ENCODE measurements at places on chromosomes 7 and 10.

GRCh38 chr10:14839305-14839695 is 1.2 kb downstream of the HSPA14 start:
- DNase-seq: peak; percentile 21

DNA sequence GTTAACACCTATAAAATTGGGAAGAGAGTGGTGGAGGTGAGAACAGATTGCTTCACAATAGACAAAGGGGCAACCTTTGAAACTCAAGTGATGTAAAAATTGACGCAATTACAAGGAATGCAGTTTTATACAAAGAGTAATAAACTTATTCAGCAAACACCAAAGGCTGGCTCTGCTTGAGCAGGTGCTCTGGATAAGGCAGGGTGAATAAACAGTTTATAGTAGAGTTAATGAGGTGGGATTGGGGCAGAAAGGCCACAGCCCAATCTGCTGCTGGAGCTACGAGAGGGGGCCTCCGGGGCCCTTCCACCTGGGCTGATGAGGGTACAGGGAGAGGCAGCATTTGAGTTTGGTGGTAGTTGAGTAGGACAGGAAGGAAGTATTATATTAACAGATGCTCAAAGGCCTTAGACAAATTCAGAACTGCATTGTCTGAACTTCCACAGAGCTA is 6.0 kb downstream of the MUC12 start:
- DNase-seq: no peak

- DNase-seq: no peak
Observed at GRCh38 chr10:13690281-13690825, 103.6 kb downstream of the PRPF18 start.

DNA sequence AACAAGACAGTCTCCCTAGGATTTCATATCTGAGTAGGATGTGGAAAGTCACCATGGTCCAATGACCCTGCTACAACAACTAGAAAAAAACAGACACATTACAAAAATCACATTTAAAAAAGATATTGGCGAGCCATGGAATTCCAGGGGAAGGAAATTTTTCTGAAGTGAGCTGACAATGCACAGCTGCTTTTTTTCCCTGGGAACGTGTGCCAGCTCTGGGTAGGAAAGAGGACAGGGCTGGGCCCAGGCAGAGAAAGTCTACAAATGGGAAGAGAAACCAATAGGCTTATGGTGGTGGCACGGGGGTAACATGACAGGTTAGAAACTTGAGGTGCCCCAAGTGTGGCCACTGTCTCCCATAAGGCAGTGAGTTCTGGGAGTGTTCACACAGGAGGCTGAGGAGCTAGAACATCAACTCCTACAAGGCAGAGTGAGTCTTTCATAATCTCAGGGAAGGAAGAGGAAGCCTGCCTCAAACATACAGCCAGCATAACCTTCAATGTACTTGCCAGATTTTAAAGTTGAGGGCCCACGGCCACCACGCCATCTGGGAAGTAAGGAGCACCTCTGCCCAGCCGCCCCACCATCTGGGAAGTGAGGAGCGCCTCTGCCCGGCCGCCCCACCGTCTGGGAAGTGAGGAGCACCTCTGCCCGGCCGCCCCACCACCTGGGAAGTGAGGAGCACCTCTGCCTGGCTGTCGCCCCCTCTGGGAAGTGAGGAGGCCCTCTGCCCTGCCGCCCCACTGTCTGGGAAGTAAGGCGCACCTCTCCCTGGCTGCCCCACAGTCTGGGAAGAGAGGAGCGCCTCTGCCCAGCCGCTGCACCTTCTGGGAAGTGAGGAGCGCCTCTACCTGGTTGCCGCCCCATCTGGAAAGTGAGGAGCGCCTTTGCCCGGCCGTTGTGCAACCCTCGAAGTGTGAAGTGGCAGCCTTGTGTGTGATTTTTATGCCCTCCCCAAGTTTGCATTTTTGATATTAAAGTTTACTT is 5.9 kb downstream of the FBXL13 start:
- DNase-seq: no peak

DNA sequence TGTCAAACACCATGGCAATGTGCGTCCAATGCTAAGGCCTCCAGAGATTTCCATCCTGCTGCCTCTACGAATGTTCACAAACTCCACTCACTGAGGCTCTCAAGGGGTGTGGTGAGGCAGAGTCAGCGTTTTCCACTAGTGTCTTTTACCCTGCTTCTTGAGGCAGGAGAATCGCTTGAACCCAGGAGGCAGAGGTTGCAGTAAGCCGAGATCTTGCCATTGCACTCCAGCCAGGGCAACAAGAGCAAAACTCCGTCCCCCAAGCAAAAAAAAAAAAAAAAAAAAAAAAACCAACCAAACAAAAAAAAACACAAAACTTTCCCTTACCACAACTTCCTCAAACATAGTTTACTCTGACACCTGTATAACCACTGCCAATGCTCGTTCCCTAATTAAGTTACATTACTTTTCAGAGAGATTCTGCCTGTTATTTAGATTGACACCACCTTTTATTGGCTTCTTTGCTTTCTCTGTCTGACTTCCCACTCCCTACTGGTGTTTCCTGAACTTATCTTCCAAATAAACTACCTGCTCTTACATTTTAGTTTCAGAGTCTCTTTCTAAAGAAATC is 102.1 kb upstream of the ZNF746 start:
- no peak for DNase-seq

DNA sequence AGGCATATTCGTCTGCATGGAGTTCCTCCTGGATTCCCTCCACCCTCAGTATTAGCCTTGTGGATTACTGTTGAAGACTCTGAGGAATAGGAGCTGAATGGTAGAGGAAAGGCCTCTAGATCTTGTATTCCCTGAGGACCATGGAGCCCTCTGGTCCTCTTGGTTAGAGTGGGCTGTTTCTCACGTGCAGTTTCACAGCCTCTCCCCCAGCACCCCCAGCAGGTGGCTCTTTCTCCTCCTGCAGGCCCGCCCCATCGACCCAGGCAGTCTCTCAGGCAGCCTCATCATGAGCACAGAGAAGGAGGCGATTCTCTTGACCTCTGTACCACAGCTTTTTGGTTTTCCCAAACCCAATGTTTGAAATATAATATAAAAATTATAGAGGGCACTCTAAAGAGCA is 102.0 kb downstream of the WNT2 start:
- no peak for DNase-seq

DNA sequence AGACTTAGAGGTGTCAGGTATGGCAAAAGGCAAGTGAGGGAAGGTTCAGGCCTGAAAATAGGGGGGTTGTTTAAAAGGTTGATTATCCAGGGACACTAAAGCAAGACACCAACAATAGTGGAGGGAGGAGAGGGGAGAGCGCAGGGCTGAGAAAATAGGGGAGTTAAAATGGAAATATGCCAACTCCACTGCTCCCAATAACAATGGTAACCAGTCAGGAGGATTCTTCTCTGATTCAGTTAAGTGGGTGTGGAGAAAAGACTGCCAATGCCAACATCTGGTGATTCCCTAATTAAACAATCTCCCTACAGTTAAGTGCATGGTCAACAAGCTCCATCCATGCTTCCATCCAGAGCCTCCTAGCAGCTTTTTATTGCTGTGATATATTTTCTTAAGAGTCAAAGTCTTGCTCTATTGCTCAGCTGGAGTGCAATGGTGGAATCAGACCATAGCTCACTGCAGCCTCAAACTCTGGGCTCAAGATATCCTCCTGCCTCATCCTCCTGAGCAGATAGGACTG is 183.3 kb downstream of the JAZF1 start:
- no peak for DNase-seq

DNA sequence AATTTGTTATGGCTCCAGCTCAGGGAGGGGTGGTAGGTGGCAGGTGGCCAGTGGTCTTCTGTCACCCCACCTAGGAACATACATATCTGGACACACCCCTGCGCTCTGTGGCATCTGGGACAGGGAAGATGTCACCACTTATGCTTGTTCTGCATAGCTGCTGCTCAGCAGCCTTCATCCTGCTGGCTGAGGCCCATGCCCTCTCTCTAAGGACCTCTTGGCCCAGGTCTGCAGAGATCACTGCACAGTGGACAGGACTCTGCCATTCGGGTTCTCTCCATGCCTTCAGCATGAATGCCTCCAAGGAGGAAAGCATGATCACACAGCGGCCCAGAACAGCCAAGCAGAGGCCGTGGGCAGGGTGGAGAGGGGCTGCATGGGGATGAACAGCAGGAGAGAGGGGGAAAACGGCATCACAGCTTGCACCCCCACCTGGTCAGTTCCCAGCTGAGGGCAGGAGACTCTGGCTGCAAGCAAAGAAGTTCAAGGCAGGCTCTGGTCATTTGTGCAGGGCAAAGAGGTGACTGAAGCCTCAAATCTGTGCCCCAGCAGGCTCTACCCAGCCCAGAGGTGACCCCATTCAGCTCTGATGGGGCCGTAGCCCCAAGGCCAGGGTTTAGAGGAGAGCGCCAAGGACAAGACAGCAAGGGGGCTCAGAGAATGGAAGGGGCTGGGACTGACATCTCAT is 47.8 kb upstream of the GDF10 start:
- no peak for DNase-seq

DNA sequence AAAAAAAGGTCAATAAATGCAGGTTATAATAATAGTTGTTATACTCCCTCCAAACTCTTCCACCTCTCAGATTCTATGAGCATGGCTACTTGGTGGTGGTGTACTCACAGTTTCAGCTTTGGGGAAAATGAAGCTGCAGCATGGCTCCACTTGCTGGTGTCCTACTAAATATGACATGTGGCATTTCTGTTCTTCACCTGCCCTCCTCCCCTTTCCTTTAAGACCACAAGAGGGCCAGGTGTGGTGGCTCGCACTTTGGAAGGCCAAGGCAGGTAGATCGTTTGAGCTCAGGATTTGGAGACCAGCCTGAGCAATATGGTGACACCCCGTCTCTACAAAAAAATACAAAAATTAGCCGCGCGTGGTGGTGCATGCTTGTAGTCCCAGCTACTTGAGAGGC is 101.1 kb downstream of the SLC37A3 start:
- no peak for DNase-seq

- DNase-seq: no peak
Observed at GRCh38 chr10:124892905-124893304, 49.0 kb upstream of the ZRANB1 start.

DNA sequence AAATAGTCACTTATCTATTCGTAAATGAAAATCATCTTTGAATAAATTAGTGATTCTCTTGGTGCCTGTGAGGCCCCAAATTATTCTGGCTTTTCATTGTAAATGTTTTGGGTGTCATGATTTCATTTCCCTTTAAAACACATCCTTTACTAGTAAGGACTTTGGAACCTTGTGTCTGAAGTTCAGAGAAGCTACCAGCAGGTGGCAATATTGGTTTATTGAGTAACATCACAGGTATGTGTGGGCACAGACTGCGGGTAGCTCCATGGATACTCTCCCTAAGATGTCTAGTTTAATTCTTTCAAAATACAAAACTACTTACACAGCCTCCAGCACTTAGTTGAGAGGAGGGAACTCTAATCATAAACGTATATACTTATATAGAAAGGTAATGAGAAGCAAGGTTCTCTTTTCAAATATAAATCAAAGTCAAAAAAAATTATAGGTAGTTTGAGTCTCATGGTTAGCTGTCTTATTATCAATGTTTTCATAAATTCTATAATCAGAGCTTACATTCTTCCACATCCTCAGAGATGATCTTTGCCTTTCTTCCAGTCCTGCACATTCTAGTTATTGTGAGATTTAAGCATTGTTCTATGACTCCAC is 449.6 kb downstream of the GRM8 start:
- peak; percentile 61 for DNase-seq

DNA sequence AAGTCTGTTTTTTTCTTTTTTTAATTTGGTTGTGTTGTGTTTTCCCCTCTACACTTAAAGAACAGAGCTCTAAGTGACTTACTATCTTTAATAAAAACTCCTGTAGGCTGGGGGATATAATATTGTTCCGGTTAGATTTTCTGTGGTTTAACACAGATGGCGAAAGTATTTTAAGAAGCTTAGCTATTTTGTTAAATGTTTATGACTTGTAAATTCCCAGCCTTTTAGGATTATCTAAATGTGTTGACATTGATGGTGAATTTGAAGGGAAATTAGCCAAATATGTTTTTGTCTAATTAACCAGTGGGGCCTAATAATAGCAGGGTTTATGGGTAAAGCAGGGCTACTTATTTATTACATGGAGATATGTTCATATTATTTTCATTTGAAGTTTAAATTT is 538.5 kb downstream of the INHBA start:
- peak; percentile 72 for DNase-seq

GRCh38 chr10:66218981-66219587 is 706.8 kb upstream of the LRRTM3 start:
- no peak for DNase-seq

All from fibroblast of villous mesenchyme (primary cell).